ENCODE measurements at places on chromosomes 16 and 17.

- peak; percentile 78 for DNase-seq
Observed at GRCh38 chr17:76556765-76557367, 17.0 kb downstream of the PRCD start.

GRCh38 chr17:81833921-81834830 is 674 bp downstream of the PPP1R27 start:
- DNase-seq: no peak

- peak; percentile 19 for DNase-seq
Observed at GRCh38 chr17:77606865-77607210, 351.7 kb upstream of the TNRC6C start.

GRCh38 chr17:381516-381915 is 28.9 kb upstream of the RPH3AL start:
- DNase-seq: no peak

GRCh38 chr17:10420811-10421210 is 939 bp downstream of the MYH8 start:
- DNase-seq: no peak

GRCh38 chr16:25224731-25225319 is 8.1 kb downstream of the AQP8 start:
- no peak for DNase-seq

- DNase-seq: no peak
Observed at GRCh38 chr17:53724726-53725125, 98.0 kb upstream of the KIF2B start.

DNA sequence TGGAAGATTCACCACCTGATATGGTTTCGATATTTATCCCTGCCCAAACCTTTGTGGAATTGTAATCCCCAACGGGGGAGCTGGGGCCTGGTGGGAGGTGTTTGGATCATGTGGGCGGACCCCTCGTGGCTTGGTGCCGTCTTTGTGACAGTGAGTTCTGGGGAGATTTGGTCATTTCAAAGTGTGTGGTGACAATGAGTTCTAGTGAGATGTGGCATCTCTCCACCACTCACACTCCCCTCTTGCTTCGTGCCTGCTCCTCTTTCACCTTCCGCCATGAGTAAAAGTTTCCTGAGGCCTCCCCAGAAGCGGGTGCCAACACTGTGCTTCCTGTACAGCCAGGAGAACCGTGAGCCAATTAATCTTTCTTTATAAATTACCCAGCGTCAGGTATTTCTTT is 9.7 kb downstream of the CCDC57 start:
- DNase-seq: no peak

DNA sequence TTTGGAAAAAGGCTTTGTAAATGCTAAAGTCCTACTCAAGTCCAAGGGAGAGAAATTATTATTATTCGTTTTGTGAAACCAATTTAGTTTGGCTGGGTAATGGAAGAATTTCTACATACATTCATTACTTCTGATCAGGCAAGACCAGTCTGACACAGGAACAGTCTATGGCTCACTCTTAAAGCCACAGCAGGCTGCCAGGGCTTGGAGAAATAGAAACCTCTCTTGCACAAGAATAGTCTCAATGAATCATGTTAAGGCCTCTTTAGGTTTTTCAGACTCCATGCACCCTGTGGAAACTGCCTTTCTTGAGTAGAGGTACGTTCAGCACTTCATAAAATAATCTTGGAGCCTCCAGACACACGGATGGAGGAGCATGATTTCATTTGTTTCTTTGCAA is 167.7 kb downstream of the IRX3 start:
- DNase-seq: no peak

GRCh38 chr17:35245196-35245486 is 2.3 kb downstream of the SLFN5 start:
- peak; percentile 50 for DNase-seq

- DNase-seq: no peak
Observed at GRCh38 chr16:15524966-15525365, 90.6 kb downstream of the BMERB1 start.

DNA sequence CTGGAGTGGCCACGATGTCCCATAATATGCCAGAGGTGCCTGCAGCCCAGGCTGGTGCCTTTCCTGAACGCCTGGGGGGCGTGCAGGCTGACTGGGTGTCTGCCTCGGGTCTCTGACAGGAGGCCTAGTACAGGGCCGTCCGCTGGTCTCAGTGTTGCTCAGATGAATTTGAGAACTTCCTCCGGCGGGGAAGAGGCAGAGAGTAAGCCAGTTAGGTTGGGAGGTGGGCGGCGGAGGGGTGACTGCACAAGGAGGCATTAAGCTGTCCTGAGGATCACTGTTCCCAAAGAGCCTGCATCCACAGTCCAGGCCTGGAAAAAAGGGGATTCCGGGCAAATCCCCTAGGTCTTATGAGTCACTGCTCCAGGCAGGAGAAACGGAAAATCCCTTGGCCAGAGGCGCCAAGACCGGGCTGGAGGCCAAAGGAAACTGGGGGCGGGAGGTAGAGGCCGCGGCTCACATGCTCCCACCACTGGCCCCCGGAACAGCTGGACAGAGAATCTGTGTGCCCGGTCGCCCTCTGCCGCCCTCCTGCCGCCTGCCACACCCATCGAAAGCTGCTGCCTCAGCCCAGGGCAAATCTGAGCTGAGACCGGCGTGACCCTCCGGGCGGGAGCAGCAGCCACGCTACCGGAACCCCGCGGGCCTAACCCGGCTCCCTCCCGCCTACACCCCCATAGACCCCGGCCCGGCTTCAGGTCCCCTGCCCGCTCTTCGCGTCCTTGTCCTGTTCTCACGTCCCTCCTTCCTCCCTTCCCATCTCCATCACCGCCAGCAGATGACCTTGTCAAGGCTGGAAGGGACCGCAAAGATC is 1.2 kb downstream of the TRIM47 start:
- peak; percentile 62 for DNase-seq

GRCh38 chr16:51243936-51244436 is 92.9 kb upstream of the SALL1 start:
- no peak for DNase-seq

- no peak for DNase-seq
Observed at GRCh38 chr17:76720941-76721340, 5.5 kb downstream of the JMJD6 start.

- DNase-seq: no peak
Observed at GRCh38 chr17:62802561-62803205, 5.4 kb downstream of the MARCHF10 start.

- no peak for DNase-seq
Observed at GRCh38 chr16:53955221-53955875, 251.4 kb downstream of the FTO start.

GRCh38 chr17:41101586-41102259 is at the start of gene KRTAP4-16:
Gene KRTAP4-16, minus strand, starts transcription at chr17:41102209. Its CDS starts 0 bp downstream, at chr17:41102209.
- no peak for DNase-seq

- no peak for DNase-seq
Observed at GRCh38 chr17:34370376-34370996, 7.5 kb upstream of the CCL1 start.

GRCh38 chr17:41492351-41492750 is 2.6 kb upstream of the KRT36 start:
- DNase-seq: peak; percentile 90

- DNase-seq: peak; percentile 72
Observed at GRCh38 chr16:46929378-46930332, 43.8 kb downstream of the DNAJA2 start.

DNA sequence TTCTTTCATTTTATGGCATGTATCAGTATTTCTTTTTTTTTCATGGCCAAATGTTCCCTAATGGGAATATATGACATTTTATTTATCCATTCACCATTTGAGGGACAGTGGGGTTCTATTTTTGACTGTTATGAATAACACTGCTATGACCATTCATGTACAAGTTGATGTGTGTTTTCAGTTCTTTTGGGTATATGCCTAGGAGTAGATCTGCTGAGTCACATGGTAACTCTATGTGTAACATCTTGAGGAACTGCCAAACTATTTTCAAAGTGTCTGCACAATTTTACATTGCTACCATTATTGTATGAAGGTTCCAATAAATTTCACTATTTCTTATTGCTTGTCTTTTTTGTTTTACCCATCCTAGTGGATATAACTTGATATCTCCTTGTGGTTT is 223.0 kb downstream of the TANC2 start:
- DNase-seq: peak; percentile 10

GRCh38 chr17:63476459-63476853 is 405 bp upstream of the ACE start:
- no peak for DNase-seq

GRCh38 chr16:59878999-59879398 is 1144.9 kb upstream of the GOT2 start:
- no peak for DNase-seq

DNA sequence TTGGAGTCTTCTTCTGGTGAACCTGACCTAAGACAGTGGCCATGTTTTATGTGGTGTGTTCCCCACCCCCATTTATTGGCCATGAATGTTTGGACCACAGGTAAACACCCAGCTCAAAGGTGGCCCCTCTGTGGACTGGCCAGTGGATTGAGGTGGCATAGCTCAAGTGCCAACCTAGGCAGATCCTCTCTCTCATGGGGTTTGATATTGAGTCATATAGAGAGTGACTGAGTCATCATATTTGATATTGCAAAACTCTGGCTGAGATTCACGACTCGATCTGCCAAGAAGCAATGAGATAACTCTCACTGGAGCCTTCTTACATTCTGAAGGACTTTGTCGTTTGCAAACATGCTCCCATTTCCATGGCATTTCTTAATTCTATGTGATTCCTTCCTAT is 10.5 kb upstream of the TEKT3 start:
- peak; percentile 44 for DNase-seq

GRCh38 chr17:62043140-62043539 is 21.9 kb downstream of the MED13 start:
- no peak for DNase-seq

DNA sequence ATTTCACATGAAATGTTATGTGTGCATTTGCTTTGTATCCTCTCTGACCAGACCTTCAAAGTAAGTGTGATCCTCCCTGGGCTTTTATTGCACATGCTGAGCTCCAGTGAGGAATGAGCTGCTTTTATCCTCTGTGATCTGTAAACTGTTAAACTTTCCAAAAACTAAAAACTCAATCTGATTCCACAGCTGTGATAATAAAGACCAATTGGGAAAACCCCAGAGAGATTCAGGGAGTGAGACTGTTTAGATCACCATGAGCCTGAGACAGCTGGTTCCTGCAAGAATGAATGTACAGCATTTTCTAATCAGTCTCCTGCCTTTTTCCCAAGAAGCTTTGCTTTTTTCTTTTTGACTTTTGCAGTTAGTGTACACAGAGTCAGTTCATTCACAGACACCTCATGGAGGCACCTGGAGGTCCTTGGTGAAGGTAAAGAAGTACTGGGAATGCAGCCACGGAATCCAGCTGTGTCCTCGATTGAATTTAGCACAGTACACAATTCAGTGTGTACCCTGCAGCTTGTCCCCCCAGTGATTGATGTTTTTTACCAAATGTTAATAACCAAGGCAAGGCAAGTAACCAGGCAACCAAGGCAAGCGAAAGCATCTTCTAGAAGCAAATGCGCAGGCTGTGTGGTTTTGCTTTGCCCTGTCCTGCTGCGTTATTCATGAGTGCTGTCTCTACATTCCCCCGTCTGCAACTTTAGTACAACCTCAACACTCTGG is 182.6 kb downstream of the LGALS9B start:
- no peak for DNase-seq

GRCh38 chr17:47649972-47650524 is 329 bp downstream of the KPNB1 start:
- DNase-seq: no peak

DNA sequence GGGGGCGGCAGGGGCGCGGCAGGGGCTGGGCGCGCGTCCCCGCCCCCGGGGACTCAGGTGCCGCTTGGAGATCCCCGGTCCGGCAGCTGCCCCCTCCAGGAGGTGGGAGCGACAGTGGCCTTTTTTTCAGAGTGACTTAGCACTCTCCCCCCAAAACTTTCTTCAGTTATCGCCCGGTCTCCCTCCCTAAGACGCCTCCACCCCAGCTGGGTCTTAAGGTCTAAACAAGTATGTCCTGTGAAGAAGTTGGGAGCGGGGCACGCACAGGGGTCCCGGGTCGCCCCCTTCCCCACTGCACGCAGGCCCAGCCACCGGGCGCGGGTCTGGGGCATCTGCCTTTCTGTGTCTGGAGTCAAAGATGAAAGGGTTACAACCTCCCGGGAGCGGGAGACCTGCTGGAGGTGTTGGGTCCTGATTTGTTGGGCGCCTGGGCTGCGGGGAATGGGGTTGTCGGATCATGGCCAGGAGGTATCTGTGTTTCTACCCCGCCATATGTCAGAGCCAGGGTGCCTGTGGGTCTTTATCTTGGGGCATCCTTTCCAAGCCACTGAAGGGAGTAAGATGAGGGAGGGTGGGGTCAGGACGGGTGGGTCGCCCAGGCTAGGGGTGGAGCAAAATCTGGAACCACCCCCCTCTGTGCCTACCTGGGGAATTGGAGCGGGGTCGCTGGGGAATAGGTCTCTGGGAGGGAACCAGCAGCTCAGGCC is 757 bp downstream of the FMNL1 start:
- peak; percentile 35 for DNase-seq

GRCh38 chr16:89357055-89357816 is 133.1 kb downstream of the ANKRD11 start:
- DNase-seq: peak; percentile 82

- peak; percentile 31 for DNase-seq
Observed at GRCh38 chr17:37358098-37358829, 17.5 kb upstream of the C17orf78 start.

- no peak for DNase-seq
Observed at GRCh38 chr17:72600934-72601333, 480.1 kb downstream of the SOX9 start.

GRCh38 chr16:69725480-69726312 is 664 bp downstream of the NQO1 start:
- DNase-seq: no peak

DNA sequence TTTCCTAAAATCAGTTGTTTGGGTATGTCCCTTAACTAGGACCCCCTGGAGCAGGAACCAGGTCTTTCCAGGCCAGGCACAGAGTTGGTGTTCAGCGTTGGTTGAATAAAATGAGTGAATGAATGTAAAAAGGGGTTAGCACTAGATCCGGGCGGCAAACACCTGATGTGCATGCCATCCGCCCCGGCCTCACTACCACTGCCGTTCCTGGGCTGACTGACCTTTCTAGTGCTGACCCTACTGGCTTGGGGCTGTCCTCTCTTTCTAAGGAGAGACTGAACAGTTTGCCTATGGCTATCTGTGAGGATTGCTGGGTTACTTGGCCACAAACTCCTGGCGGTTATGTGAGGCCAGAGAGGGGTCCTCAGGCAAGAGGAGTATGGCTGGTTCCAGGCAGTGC is 10.1 kb upstream of the PHF12 start:
- no peak for DNase-seq

- no peak for DNase-seq
Observed at GRCh38 chr17:36641877-36642845, 40.8 kb downstream of the MRM1 start.

DNA sequence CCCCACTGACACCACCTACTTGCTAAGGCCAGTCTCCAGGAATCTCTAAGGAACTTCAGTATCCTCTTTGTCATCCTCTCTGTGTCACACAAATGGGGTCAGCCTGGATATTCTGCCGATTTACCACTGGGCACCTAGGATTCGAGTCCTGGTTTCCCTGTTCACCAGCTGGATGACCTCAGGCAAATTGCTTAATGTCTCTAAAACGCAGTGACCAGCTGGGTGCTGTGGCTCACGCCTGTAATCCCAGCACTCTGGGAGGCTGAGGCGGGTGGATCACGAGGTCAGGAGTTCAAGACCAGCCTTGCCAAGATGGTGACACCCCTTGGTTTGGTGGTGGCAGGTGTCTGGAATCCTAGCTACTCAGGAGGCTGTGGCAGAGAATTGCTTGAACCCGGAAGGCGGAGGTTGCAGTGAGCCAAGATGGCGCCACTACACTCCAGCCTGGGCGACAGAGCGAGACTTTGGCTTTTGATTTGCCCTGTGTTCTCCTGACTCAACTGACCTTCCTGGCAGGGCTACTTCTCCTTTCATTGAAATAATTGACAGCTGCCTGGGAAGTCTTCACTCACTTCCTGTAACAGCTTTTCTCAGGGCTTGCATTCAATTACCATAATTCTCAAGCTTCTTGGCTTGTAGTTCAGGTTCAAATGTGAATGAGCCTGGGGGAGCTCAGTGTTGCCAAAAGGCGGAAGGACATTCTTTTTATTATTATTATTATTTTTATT is 15.4 kb downstream of the SYCE1L start:
- no peak for DNase-seq
